ENCODE measurements at places on chromosomes 7 and 10. TPM values are rescaled to one million over a fixed set of nuclear protein-coding genes. Genes with fewer than 3 reads are reported as not detected.

POT1 gene
- total RNA-seq, result 31.0 TPM

BHLHA15 gene
- total RNA-seq, result 0.72 TPM

TUBB8 gene
- not detected for total RNA-seq

MYL10 gene
- total RNA-seq, result not detected

AMZ1 gene
- not detected for total RNA-seq

SNX8 gene
- 42.4 TPM for total RNA-seq

CHRM2 gene
- not detected for total RNA-seq

LIPJ gene
- total RNA-seq, result not detected

ACTR3C gene
- 7.9 TPM for total RNA-seq

ZNF804B gene
- total RNA-seq, result not detected

CYP26C1 gene
- 0.07 TPM for total RNA-seq

SFTPD gene
- total RNA-seq, result not detected

TMEM139 gene
- 0.42 TPM for total RNA-seq

SAMD9L gene
- total RNA-seq, result 15.8 TPM

IRF5 gene
- total RNA-seq, result 16.2 TPM

PRKCQ gene
- 36.0 TPM for total RNA-seq

SLC39A12 gene
- not detected for total RNA-seq

ACBD7 gene
- 1.3 TPM for total RNA-seq

SPOCK2 gene
- total RNA-seq, result 104 TPM

PODXL gene
- total RNA-seq, result 0.71 TPM

CADPS2 gene
- not detected for total RNA-seq

HOXA13 gene
- total RNA-seq, result not detected

SPAG6 gene
- total RNA-seq, result not detected

ZNF800 gene
- 40.9 TPM for total RNA-seq

ZNF365 gene
- not detected for total RNA-seq

DOCK1 gene
- total RNA-seq, result 1.5 TPM

APBB1IP gene
- total RNA-seq, result 40.0 TPM

SPDYE1 gene
- not detected for total RNA-seq

KCP gene
- 0.17 TPM for total RNA-seq

VPS37D gene
- total RNA-seq, result 0.40 TPM

SPDYE3 gene
- not detected for total RNA-seq

SHH gene
- not detected for total RNA-seq

DKK1 gene
- total RNA-seq, result not detected

CRHR2 gene
- not detected for total RNA-seq

OR6V1 gene
- total RNA-seq, result not detected

CFAP69 gene
- not detected for total RNA-seq

MEPCE gene
- total RNA-seq, result 55.8 TPM

FGL2 gene
- total RNA-seq, result 1.7 TPM

FLNC gene
- 0.09 TPM for total RNA-seq

OR2A5 gene
- not detected for total RNA-seq

DDX50 gene
- 63.0 TPM for total RNA-seq

OR2A7 gene
- total RNA-seq, result 2.1 TPM

ANKRD1 gene
- not detected for total RNA-seq

MLLT10 gene
- total RNA-seq, result 40.2 TPM

NRCAM gene
- total RNA-seq, result not detected

PGAM2 gene
- 0.42 TPM for total RNA-seq

RPEL1 gene
- not detected for total RNA-seq

CHCHD3 gene
- total RNA-seq, result 76.2 TPM

GPNMB gene
- 0.95 TPM for total RNA-seq

OR13A1 gene
- not detected for total RNA-seq

KCNMA1 gene
- total RNA-seq, result not detected

IFT22 gene
- 5.9 TPM for total RNA-seq

CYP2C19 gene
- 0.33 TPM for total RNA-seq

LRMDA gene
- total RNA-seq, result not detected

POM121C gene
- 93.6 TPM for total RNA-seq

DLG5 gene
- total RNA-seq, result 5.2 TPM

IGF2BP3 gene
- total RNA-seq, result 2.7 TPM

LOXL4 gene
- total RNA-seq, result not detected

SPDYE6 gene
- total RNA-seq, result not detected
